Myometrial cell (primary cell): ENCODE measurements at places on chromosomes 4 and X. TPM values are rescaled to one million over a fixed set of nuclear protein-coding genes. Genes with fewer than 3 reads are reported as not detected.

The PPP1R2C gene
- not detected in 2 replicates for total RNA-seq

The CYTL1 gene
- not detected in 2 replicates for total RNA-seq

The ATP2B3 gene
- not detected in 2 replicates for total RNA-seq

The SSX4B gene
- not detected in 2 replicates for total RNA-seq

The SCML2 gene
- 0.29 and 0.71 TPM in 2 replicates for total RNA-seq
